ENCODE measurements at places on chromosomes 13 and 19. TPM values are rescaled to one million over a fixed set of nuclear protein-coding genes. Genes with fewer than 3 reads are reported as not detected.

Gene ATXN8OS
- not detected for total RNA-seq

- DNase-seq, result no peak
Observed at GRCh38 chr19:19049406-19049805, 14.4 kb upstream of the SLC25A42 start.

DNA sequence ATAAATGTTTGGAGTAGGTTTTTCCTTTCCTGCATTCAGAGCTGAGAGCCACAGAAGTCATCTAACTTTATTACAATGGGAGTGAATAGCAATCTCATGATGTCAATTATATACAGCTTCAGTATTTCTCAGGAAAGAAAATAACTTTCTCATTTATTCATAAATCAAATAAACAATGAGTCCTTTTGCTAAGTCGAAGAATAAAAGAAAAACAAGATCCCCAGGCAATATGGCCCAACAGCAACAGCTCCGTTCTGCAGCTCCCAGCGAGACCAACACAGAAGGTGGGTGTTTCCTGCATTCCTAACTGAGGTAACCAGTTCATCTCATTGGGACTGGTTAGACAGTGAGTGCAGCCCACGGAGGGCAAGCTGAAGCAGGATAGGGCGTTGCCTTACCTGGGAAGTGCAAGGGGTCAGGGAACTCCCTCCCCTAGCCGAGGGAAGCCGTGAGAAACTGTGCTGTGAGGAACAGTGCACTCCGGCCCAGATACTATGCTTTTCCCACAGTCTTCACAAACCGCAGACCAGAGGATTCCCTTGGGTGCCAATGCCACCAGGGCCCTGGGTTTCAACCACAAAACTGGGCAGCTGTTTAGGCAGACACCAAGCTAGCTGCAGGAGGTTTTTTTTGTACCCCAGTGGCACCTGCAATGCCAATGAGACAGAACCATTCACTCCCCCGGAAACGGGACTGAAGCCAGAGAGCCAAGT lies 128.2 kb downstream of the SLITRK1 start:
- no peak for DNase-seq

DNA sequence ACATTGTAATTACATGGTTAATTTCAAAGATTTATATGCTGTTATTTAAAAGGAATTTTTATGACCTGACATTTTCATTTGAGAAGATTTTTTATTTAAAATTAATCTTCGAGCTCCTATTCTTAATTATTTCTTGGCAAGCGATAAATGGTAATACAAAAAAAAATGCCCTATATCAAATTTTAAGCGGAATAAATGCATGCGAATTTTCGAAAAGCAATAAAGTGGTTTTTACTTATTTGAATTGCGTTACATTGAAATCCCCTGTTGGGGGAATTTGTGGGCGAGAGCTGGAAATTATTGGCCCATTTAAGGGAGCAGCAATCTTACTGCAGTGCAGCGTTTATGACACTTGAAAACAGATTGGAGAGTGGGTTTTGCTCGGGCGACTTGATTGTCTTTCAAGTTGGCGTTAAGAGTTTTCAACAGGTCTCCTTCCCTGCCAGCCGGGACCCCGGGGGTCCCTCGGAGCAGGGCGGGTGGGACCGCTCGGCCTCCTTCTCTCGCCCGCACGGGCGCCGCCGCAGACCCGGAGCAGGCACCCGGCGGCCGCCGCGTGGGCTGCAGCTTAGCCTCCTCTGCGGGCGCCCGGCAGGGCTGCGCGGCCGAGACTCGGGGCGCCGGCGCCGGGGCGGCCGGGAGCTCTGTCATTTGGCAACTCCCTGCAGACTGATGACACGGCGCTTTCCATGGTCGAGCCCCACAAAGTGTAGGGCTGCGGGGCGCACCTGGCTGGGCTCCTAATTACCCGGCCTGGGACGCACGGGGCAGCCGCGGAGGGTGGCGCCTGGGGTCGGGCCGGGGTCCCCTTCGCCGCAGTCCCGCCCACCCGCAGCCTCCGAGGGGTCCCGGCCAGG lies 255.1 kb upstream of the SOX21 start:
- peak; percentile 52 for DNase-seq

GRCh38 chr13:59487883-59488282 lies 675.8 kb downstream of the DIAPH3 start:
- no peak for DNase-seq
